Ammon's horn (tissue), 1 donor: ENCODE measurements at places on chromosomes 13 and 19.

DNA sequence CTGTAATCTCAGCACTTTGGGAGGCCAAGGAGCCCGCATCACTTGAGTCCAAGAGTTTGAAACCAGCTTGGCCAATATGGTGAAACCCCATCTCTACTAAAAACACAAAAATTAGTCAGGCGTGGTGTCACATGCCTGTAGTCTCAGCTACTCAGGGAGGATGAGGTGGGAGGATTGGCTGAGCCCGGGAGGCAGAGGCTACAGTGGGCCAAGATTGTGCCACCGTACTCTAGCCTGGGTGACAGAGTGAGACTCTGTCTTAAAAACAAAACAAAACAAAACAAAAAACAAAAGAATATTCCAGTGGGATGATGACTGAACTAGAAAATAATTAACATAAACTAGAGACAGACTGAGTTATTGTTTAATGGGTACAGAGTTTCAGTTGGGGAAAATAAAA lies 81.7 kb upstream of the ABCC4 start:
- DNase-seq, result no peak

- DNase-seq, result peak; percentile 89
These were observed at the start of gene ZFP30 for GRCh38 chr19:37655301-37655688. Gene ZFP30 (minus strand): TSS chr19:37655465. CDS start chr19:37647822, 7,643 bp downstream.

- no peak for DNase-seq
These were observed 37.6 kb upstream of the MAB21L1 start for GRCh38 chr13:35514061-35514477.

DNA sequence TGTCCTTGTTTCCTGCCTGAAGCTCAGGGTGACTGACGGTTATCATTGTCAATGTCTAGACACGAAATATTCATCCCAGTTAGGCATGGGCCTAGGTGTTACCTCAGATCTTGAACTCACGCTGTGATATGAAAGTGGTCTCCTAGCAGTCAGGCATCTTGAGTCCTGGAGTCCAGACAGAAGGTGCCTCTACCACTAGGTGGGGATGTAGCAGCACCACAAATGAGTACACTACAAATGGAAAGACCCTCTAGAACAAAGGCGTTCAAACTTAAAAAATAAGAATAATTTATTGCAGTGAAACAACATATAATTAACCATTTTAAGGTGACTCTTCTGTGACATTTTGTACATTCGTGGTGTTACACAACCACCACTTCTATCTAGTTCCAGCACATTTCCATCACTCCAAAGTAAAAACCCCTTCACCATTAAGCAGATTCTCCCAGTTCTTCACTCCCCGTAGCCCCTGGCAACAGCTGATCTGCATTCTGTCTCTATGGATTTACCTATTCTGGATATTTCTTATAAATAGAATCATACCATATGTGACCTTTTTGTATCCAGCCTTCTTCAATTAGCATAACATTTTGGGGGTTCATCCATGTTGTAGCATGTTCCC lies 11.9 kb upstream of the FRY start:
- DNase-seq, result peak; percentile 83

DNA sequence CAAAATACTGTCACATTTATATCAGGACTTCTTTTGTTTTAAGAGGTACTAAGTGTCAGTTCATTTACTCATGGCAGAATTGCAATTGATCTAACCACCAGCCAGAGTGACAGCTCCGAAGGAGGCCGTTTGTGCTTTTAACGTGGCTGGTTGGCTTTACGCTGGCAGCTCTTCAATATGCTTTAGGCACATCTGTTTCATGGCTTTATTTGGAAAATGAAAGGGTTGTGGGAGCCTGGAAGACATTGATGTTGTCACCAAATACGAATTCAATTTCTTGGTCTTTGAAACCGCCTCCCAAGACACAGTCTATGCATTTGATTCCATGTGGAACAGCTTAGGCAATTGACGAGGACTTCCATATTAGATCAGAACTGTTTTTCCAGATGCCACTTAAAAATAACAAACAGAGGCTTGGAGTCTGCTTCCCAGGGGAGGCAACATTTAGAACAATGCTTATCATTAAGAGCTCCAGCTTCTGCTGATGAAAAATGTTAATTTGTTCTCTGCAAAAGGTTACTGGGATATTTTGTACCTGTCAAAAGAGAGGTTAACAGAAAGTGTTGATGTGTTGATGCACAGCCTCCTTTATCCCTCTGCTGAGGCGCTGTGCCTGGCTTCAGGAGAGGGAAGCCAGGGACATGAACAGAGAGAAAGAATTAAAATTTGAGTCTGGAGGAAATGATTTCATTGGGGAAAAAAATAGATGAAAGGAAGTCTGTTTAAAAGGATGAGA lies 64.0 kb upstream of the TNFRSF19 start:
- DNase-seq, result no peak

GRCh38 chr13:44078806-44079376 lies 199.2 kb downstream of the LACC1 start:
- DNase-seq, result no peak

DNA sequence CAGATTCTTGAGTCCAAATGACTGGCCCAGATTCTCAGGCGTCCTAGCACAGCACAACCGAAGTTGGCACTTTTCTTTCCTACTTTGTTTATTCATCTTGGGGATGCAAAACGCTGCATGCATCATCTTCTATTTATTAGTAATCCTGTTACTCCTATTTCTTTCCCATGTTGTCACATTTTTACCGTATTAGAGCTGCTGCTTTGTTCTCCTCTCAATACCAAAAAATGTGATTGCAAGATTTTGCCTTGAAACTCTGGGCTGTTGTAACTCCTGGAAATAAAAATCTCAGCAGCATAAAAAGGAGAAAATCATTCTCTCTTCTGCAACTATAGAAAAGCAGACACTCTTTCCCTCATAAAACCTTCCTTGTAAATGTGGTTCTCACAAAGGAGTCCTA lies 12.9 kb upstream of the IGSF23 start:
- no peak for DNase-seq

DNA sequence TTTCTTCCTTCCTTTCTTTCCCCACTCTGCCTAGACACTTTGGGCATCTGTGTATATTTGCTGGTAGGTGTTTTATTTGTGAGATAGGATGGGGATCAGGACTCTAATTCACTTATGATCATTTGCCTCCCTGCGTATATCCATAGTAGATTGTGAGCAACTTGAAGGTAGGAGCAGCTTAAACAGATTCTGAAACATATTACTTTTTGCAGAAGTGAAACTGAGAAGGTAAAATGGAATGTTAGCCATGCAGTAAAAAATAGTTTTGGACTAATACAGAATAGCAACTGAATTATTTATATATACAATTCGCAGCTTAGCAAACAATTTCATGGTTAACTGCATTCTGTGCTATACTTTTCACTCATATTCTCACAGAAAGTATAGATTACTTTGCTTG lies 38.7 kb downstream of the RNF6 start:
- no peak for DNase-seq

DNA sequence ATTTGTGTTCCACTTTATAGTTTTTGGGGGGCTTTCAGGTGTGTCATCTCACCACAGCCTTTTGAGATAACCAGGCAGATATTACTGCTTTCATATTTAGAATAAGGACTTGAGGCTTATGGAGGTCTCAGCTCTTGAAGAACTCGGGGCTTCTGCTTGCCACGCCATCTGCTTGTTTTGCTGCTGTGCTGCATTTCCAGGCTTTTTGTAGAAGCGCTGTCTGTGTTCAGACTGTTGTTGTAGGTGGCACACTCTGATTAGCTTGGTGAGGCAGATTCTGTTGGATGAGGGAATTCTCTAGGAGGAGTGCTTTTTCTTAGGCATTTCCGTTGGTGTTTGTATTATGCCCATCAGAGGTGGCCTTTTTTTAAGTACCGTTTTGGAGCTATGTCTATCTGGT lies 57.2 kb downstream of the WASF3 start:
- peak; percentile 39 for DNase-seq

- DNase-seq, result no peak
These were observed 483.3 kb downstream of the ZNF536 start for GRCh38 chr19:30855442-30855841.

- no peak for DNase-seq
These were observed 35.9 kb downstream of the ELF1 start for GRCh38 chr13:40983259-40983658.

DNA sequence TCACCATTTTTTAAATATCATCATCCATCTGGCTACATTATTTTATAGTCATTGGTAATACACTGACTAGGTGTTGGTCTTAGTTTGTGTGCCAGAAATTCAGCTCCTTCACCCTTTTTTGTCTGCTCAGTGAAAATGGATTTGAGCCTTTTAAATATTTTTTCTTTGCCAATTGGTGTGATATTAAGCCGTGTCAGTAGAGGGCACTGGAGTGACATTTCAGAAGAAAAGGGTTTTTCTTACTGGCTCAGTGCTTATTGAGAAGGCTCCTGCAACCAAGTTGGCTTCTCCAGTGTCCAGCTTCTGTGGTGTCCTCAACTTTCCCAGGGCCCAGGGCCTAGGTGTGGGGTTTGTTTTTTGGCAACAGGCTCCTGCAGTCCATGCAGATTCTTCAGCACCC lies 546.6 kb downstream of the DACH1 start:
- DNase-seq, result no peak

- peak; percentile 97 for DNase-seq
These were observed at the start of gene CDC37 for GRCh38 chr19:10403137-10404021. Gene CDC37 (minus strand): TSS chr19:10403542. CDS start chr19:10403479, 63 bp downstream.
